Left ventricle myocardium inferior (tissue), 1 donor: ENCODE measurements at places on chromosomes 13 and 19. TPM values are rescaled to one million over a fixed set of nuclear protein-coding genes. Genes with fewer than 3 reads are reported as not detected.
A peak's percentile ranks its signal among the peaks of the same experiment; 100 is the strongest.

DNA sequence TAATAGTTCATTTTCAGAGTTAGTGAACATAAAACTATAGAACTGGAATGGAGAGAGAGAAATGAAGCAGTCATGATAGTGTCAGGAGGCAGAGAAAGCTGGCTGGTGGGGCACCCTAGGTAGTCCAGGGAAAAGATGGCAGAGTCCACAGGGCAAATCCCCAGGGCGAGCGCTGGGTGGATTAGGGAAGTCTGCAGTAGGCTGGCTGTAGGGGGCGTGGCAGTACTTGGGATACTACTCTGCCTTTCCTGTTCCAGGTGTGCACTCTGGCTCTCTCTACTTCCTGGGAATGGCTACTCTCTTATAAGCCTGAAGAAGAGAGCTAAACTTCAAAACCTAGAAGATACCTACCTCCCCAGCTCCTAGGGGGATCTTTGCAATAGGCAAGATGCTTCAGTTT, 232.9 kb upstream of the SLC10A2 start:
- no peak for DNase-seq

DNA sequence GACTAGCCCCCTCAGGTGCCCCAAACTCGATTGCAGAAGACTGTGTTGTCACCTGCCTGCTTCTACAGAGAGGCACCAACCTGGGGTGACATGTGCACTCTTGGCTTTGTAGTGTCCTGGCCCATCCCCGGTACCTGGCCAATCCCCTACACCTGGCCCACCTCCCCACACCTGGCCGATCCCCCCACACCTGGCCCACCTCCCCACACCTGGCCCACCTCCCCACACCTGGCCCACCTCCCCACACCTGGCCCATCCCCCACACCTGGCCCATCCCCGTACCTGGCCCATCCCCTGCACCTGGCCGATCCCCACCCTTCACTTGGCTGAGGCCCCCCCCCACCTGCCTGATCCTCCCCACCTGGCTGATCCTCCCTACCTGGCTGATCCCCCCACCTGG, 25.4 kb downstream of the ATP11A start:
- no peak for DNase-seq

DNA sequence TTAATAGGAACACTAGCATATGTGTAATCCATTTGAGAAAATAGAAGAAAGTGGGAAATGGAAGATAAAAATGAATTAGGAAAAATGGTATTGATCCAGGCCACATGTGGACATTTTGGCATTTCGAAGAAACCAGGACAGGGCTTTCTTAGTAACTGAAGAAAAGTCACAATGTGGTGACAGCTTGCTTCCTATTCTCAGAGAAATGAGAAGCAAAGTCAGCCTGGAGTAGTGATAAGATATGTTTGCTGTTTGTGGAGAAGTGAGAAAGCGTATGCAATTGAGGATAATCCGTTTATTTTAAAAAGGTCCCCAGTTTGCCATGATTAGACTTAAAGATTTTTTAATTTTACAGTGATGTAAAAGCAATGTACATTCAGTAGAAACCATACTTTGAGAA, 127.9 kb downstream of the SLITRK6 start:
- DNase-seq, result no peak

GRCh38 chr19:35822579-35822978, 9.9 kb upstream of the PRODH2 start:
- DNase-seq, result no peak

ZNF304 gene
- total RNA-seq, result 8.0 TPM

- no peak for DNase-seq
Measured at GRCh38 chr13:110294146-110294545, 12.8 kb downstream of the COL4A1 start.

BEST2 gene
- total RNA-seq, result not detected

GRCh38 chr19:41860419-41861115, 512 bp downstream of the RPS19 start:
- DNase-seq, result no peak

GRCh38 chr19:16462757-16463250, 9.0 kb downstream of the EPS15L1 start:
- DNase-seq, result peak; percentile 41

- no peak for DNase-seq
Measured at GRCh38 chr13:88104576-88104975, 433.4 kb downstream of the SLITRK5 start.

- no peak for DNase-seq
Measured at GRCh38 chr13:50518781-50519201, 324.7 kb downstream of the DLEU7 start.

GRCh38 chr13:86856991-86857390, 814.2 kb upstream of the SLITRK5 start:
- no peak for DNase-seq

GRCh38 chr19:32373585-32374295, 28.3 kb downstream of the ZNF507 start:
- DNase-seq, result no peak

GRCh38 chr13:32430018-32430747, 2.3 kb upstream of the N4BP2L1 start:
- no peak for DNase-seq

DNA sequence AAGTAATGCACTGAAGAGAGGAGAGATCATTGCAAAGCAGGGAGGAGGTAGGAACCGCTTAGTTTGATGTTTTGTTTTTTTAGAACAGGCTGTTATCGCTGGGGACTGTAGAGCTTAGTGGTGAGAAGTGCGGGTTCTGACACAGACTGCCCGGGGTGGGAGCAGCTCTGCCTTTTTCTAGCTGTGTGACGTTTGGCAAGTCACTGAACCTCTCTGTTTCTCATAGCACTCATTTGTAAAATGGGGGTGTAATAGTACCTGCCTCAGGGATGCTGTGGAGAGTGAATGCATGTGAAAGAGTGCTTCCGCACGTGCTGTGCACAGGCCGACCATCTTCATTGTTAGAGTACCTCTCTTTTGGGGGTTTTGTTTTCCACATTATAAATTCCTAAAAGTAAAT, 19.3 kb downstream of the PRAM1 start:
- no peak for DNase-seq

- no peak for DNase-seq
Measured at GRCh38 chr19:53908106-53908934, 758 bp upstream of the CACNG7 start.

- peak; percentile 31 for DNase-seq
Measured at GRCh38 chr19:51735759-51736449, 12.1 kb upstream of the HAS1 start.

- DNase-seq, result no peak
Measured at GRCh38 chr19:17988161-17988560, 19.8 kb upstream of the ARRDC2 start.

DNA sequence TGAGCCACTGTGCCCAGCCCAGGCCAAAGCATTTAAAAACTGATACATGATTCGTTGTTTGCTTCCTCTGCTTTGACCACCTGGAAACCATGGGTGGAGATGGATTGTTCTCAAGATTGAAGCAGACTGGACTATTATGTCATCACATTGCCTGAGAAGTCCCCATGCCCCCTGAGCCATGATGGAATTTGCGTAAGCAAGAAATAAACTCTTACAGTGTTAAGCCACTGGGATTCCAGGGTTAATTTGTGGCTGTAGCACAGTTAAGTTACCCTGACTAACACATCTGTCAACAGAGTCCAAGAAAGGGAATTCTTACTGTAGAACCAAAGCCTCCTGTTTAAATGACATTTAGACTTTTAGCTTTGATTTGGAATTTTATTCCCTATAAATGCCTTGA, 19.4 kb upstream of the DHRS12 start:
- DNase-seq, result no peak

DNA sequence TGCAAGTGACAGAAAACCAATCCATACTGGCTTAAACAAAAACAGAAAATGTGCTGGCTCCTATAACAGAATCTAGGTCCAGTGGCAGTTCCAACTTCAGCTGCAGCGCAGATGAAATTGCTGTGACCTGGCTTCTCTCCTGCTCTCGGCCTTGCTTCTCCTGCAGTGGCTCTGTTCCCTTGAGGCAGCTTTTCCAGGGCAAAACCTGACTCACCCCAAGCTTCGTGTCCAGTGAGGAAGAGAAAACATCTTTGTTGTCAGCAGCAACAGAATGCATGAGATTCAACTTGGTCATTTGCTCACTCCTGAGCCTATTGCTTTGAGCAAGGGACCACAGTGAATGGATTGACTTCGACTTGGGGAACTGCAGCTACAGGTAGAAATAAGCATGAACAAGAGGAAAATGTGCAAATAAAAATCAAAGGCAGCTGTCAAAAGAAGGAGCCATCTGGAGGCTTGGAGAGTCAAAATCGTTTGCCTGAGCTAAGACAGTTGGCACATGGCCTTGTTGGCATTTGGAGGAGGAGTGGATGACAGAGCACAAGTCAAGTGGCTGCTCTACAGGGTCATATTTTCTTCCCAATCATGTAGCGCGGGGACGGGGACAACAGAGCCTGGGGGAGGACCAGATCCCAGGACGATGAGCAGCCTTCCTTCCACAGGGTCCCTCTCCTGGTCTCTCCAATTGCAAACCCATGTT, 523.4 kb downstream of the FGF9 start:
- DNase-seq, result no peak

TSSK6 gene
- 0.77 TPM for total RNA-seq

DNA sequence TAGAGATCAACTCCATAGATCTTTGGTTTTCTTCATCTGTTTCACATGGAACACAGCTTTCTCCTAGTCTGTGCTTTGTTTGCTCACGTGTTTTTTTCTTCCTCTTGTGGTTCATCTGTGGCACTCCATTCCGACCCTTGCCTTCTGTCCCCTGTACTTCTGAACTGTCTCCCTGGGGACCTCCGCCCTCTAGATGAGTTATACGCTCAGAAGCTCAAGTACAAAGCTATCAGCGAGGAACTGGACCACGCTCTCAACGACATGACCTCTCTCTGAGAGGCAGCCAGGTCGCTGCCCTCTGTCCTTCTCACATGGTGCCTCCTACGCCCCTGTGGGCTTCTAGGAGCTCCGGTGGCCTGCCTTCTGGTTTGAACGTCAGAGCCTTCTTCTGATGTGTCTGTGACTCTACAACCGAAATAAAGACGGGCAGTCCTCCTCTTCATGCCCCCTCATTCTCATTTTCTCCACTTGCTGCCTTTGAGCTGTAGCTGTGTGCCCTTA, 16.6 kb upstream of the RAB8A start:
- DNase-seq, result peak; percentile 31

DNA sequence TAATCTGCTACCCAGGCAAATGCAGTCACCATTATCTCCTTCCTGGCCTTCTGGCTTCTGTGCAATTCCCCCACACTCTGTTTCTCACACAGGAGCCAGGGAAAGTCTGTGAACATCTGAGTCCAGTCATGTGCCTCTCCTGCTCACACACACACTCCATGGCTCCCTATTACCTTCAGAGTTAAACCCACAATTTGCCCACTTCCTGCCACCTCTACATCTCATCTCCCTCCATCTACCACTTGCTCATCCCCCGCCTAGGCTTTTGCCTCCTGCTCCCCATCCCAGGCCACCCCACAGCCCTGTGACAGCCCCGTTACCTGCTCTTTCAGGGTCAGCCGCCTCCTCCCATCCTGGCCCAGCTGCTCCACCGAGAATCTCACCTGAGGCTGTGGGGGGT, 13.5 kb downstream of the IL12RB1 start:
- no peak for DNase-seq

RNF225 gene
- not detected for total RNA-seq

DNA sequence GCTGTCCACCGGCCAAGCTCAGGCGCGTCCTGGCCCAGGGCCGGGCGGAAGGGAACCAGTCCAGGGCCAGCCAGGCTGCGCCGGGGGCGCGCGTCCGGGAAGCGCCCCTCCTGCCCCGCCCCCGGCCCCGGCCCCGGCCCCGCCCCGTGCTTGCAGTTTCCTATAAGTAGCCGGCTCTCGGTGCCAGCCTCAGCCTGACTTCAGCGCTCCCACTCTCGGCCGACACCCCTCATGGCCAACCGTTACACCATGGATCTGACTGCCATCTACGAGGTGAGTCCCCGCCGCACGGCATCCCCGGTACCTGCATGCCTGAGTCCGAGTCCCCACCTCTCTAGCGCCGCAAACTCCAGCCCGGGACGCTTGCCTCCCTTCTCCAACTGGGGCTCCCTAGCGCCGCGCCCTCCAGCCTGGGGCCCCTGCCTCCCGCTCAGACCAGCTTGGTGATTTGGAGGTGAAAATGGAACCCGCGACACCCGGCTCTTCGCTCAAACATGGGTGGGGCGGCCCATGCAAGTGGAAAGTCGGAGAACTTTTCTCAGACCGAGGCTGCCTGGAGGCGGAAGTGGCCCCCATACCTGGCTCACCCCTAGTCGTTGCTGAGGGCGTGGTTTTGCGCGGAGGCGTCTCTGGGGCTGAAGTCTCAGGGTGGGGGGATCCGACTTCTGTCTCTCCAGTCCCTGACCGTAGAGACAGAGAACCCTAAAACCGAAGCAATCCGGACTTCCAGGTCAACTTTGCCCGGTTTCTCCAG, at the start of gene ZFP36:
Gene ZFP36, plus strand, starts transcription at position 192 of the 754 bp plus-strand sequence. Its CDS starts 58 bp downstream, at position 250.
- peak; percentile 91 for DNase-seq

ZNF415 gene
- 21.0 TPM for total RNA-seq

ZNF763 gene
- 3.1 TPM for total RNA-seq

ALG5 gene
- total RNA-seq, result 9.1 TPM

- peak; percentile 49 for DNase-seq
Measured at GRCh38 chr19:45152504-45153338, 8.1 kb downstream of the NKPD1 start.

ANGPTL8 gene
- total RNA-seq, result not detected

GRCh38 chr13:28494778-28495537, at the start of gene FLT1:
FLT1 (minus strand) TSS chr13:28495128; CDS start chr13:28494843, 285 bp downstream.
- peak; percentile 77 for DNase-seq

- DNase-seq, result no peak
Measured at GRCh38 chr13:37914781-37915391, 45.3 kb upstream of the TRPC4 start.

GRCh38 chr13:106530980-106531481, 4.4 kb downstream of the EFNB2 start:
- DNase-seq, result no peak

DNA sequence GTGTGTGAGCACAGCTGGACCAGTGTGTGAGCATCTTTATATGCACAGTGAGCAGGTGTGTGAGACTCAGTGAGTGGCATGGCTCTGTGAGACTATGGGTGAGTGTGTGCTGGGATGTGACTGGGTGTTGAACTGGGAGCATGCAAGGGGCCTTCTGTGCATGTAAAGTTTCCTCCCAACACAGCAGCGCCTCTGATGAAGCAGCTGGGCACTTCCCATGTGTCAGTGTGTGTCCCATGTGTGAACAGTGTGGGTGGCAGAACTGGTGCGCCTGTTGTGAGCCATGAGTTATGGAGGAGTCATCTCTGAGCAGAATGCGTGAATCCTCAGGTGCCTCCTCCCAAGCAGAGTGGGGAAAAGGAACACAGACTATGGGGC, 24.1 kb downstream of the LGALS16 start:
- no peak for DNase-seq

RASIP1 gene
- total RNA-seq, result 13.9 TPM

GRCh38 chr19:2974342-2975041, 2.9 kb upstream of the TLE6 start:
- DNase-seq, result peak; percentile 50

UPF3A gene
- total RNA-seq, result 21.8 TPM

DNA sequence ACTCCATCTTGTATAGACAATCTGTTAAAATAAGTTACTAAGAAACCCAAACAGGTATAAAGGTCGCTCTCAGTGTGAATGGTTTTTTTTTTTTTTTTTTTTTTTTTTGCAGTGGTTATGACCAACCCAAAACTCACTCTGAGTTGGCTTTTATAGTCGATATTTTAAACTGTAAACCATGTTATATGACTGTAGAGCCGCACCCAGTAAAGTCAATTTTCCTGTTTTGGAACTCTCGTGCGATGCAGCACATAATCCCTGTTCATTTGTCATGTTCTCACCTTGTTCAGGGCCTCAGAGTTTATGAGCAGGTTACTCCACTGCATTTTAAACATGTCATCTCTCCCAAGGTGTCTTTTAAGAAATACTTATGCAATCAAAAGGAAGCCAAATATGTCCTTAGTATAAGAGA, 112.5 kb downstream of the KLF5 start:
- no peak for DNase-seq

- DNase-seq, result peak; percentile 66
Measured at GRCh38 chr19:50835785-50836542, 2.6 kb upstream of the KLK15 start.
